GM23248 (cell line): ENCODE measurements at places on chromosomes 1 and 21. TPM values are rescaled to one million over a fixed set of nuclear protein-coding genes. Genes with fewer than 3 reads are reported as not detected.

GRCh38 chr21:29359718-29360117, 61.0 kb downstream of the BACH1 start:
- H3K27me3 ChIP-seq: no peaks in the 10 kb centered on the region
- DNase-seq: peak; percentile 20
- H3K27ac ChIP-seq: no peak overlapping the region

DNA sequence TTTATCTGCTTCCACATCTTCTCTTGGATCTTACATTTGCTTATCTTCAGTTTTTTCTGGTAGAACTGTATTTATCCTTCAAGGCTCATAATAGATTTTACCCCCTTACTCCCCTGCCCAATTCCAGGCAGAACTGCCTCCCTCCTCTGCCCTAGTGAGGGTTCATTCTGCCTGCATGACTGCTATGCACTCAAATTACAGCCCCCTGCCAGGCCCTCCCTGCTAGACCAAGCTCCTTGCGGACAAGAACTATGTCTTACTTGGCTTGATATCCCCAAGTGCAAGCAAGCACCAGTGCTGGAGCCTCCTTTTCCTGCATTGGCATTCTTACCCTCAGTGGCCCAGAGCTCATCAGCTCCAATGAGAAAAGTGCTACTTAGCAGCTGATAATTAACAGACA, 18.1 kb downstream of the MAPKAPK2 start:
- DNase-seq: no peak
- H3K36me3 ChIP-seq: no peaks in the 10 kb centered on the region
- H3K27me3 ChIP-seq: no peaks in the 10 kb centered on the region
- no peak overlapping the region for H3K27ac ChIP-seq
- H3K4me3 ChIP-seq: no peak overlapping the region

GRCh38 chr1:80639777-80640533, 1160.8 kb upstream of the ADGRL2 start:
- no peak for DNase-seq
- H3K27ac ChIP-seq: no peak overlapping the region
- no peaks in the 10 kb centered on the region for H3K4me1 ChIP-seq
- H3K4me3 ChIP-seq: no peak overlapping the region
- no peaks in the 10 kb centered on the region for H3K27me3 ChIP-seq

GRCh38 chr1:44447051-44447810, 42.2 kb downstream of the RNF220 start:
- peak; percentile 59 for DNase-seq
- no peak overlapping the region for H3K27ac ChIP-seq
- peaks cover 64% of the 10 kb centered on the region for H3K27me3 ChIP-seq
- no peaks in the 10 kb centered on the region for H3K4me1 ChIP-seq
- H3K36me3 ChIP-seq: no peaks in the 10 kb centered on the region

- no peak for DNase-seq
- H3K27ac ChIP-seq: no peak overlapping the region
- H3K27me3 ChIP-seq: no peaks in the 10 kb centered on the region
- H3K4me1 ChIP-seq: peaks cover 8% of the 10 kb centered on the region
- no peak overlapping the region for H3K4me3 ChIP-seq
Measured at GRCh38 chr1:99171184-99171813, 93.0 kb upstream of the PLPPR4 start.

GRCh38 chr1:179591592-179592580, at the start of gene TDRD5:
Gene TDRD5, plus strand, starts transcription at chr1:179591832. Its CDS starts 784 bp downstream, at chr1:179592616.
- no peak for DNase-seq
- peaks cover 27% of the 10 kb centered on the region for H3K27me3 ChIP-seq
- H3K4me1 ChIP-seq: no peaks in the 10 kb centered on the region
- H3K36me3 ChIP-seq: no peaks in the 10 kb centered on the region
- no peak within 1 kb of the TSS for H3K4me3 ChIP-seq

GRCh38 chr1:193103759-193104501, 1.3 kb downstream of the GLRX2 start:
- H3K27me3 ChIP-seq: no peaks in the 10 kb centered on the region
- peak overlapping the region; percentile 91 for H3K4me3 ChIP-seq
- peak overlapping the region; percentile 93 for H3K27ac ChIP-seq
- DNase-seq: peak; percentile 40
- H3K4me1 ChIP-seq: peaks cover 11% of the 10 kb centered on the region

- no peak for DNase-seq
- no peak overlapping the region for H3K4me3 ChIP-seq
- peaks cover 28% of the 10 kb centered on the region for H3K27me3 ChIP-seq
- no peaks in the 10 kb centered on the region for H3K36me3 ChIP-seq
- H3K4me1 ChIP-seq: no peaks in the 10 kb centered on the region
Measured at GRCh38 chr21:42310411-42311001, 4.7 kb downstream of the TFF3 start.

- H3K36me3 ChIP-seq: no peaks in the 10 kb centered on the region
- H3K4me1 ChIP-seq: peaks cover 15% of the 10 kb centered on the region
- no peaks in the 10 kb centered on the region for H3K27me3 ChIP-seq
- H3K4me3 ChIP-seq: no peak overlapping the region
Measured at GRCh38 chr1:76824106-76824505, 43.2 kb upstream of the ST6GALNAC5 start.

- H3K27ac ChIP-seq: no peak overlapping the region
- H3K4me3 ChIP-seq: no peak overlapping the region
- no peaks in the 10 kb centered on the region for H3K36me3 ChIP-seq
- peaks cover 26% of the 10 kb centered on the region for H3K4me1 ChIP-seq
Measured at GRCh38 chr1:77506771-77507170, 175.7 kb downstream of the ZZZ3 start.

GRCh38 chr1:99647490-99647889, 1.6 kb downstream of the PALMD start:
- no peak overlapping the region for H3K4me3 ChIP-seq
- no peaks in the 10 kb centered on the region for H3K36me3 ChIP-seq
- H3K27ac ChIP-seq: no peak overlapping the region
- H3K4me1 ChIP-seq: peaks cover 49% of the 10 kb centered on the region

- H3K4me3 ChIP-seq: no peak overlapping the region
- peaks cover 34% of the 10 kb centered on the region for H3K4me1 ChIP-seq
- H3K27ac ChIP-seq: no peak overlapping the region
- H3K27me3 ChIP-seq: no peaks in the 10 kb centered on the region
- no peak for DNase-seq
Measured at GRCh38 chr1:209400351-209401220, 182.9 kb upstream of the CAMK1G start.

DNA sequence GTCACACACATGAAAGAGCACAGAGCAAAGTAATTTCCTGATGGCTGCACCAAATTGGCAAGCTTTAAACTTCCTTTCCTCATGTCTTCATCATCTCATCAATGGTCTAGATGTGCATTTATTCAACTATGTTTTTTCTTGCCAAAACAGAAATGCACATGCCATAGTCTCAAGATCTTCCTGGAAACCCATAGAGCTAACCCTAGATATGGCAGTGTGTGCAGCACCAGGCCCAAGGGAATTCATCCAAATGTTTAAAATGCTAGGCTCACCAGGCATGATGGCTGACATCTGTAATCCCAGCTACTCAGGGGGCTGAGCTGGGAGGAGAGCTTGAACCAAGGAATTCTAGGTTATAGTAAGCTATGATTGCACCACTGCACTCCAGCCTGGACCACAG, 31.2 kb upstream of the PALMD start:
- DNase-seq: no peak
- H3K27me3 ChIP-seq: no peaks in the 10 kb centered on the region
- no peak overlapping the region for H3K27ac ChIP-seq
- 0 out of 2 replicates have a peak, but pooled peaks cover 7% of the 10 kb centered on the region for H3K4me1 ChIP-seq
- no peaks in the 10 kb centered on the region for H3K36me3 ChIP-seq
- H3K4me3 ChIP-seq: no peak overlapping the region

- peaks cover 29% of the 10 kb centered on the region for H3K36me3 ChIP-seq
- H3K4me3 ChIP-seq: no peak overlapping the region
- DNase-seq: no peak
- H3K27ac ChIP-seq: no peak overlapping the region
Measured at GRCh38 chr1:31003613-31004230, 61.8 kb downstream of the PUM1 start.

DNA sequence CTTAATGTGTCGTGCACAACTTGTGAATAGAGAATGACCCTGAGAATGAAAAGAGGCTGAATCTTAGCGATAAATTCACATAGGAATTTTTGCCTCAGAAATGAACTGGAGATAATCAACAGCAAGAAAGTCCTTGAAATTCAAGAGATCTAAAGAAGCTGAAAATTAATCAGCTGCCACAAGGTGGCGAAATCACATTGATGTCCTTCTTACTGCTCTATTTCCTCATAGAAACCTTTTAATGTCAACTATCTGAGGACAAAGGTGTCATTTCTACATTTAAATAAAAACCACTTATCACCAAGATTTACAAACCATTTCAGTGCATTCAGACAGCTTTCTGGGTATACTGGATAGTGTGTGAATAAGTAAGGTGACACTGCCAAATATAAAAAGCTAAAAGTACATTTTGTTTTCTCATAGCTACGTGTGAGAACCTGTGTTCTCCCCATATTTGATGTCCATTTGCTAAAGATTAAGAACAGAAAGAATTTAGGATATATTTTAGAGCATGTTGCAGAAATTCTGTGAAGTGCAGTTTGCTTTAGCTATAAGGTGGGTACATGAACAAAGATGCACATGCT, 485.3 kb upstream of the PTBP2 start:
- no peaks in the 10 kb centered on the region for H3K36me3 ChIP-seq
- no peaks in the 10 kb centered on the region for H3K27me3 ChIP-seq
- peak; percentile 70 for DNase-seq

GRCh38 chr1:218444588-218444987, 99.5 kb downstream of the TGFB2 start:
- no peaks in the 10 kb centered on the region for H3K36me3 ChIP-seq
- no peak for DNase-seq
- no peaks in the 10 kb centered on the region for H3K27me3 ChIP-seq
- no peak overlapping the region for H3K27ac ChIP-seq
- no peak overlapping the region for H3K4me3 ChIP-seq

DNA sequence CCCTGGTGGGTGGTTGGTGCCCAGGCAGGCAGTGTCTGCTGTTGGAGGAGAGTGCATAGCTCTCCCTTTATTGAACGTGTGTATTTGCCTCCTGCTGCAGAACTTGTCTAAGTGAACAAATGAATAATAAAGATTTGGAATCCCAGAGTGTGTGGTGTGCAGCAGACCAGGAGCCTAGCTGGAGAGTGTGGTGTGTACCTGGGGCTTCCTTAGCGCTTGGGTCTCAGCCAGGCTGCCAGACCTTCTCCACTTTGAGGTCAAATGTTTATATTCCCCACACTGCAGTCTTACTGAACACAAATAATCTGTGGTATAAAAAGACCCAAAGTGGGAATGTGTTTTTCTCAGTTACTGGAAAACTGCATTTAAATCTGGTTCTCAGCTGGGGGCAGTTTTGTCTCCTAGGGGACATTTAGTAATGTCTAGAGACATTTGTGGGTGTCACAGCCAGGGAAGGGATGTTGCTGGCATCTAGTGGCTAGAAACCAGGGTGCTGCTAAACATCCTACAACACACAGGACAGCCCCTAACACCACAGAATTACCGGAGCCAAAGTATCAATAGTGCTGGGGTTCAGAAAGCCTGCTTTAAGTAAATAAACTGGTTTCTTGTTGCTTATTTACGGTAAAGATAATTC, 23.6 kb downstream of the SLC37A1 start:
- no peak overlapping the region for H3K4me3 ChIP-seq
- no peaks in the 10 kb centered on the region for H3K4me1 ChIP-seq
- peak; percentile 6 for DNase-seq

- no peak for DNase-seq
- no peak overlapping the region for H3K4me3 ChIP-seq
- H3K4me1 ChIP-seq: no peaks in the 10 kb centered on the region
- no peak overlapping the region for H3K27ac ChIP-seq
- no peaks in the 10 kb centered on the region for H3K36me3 ChIP-seq
Measured at GRCh38 chr1:99374109-99374508, 109.8 kb downstream of the PLPPR4 start.

GRCh38 chr1:25568090-25568833, 24.9 kb downstream of the LDLRAP1 start:
- H3K27me3 ChIP-seq: no peaks in the 10 kb centered on the region
- DNase-seq: peak; percentile 98
- H3K27ac ChIP-seq: peak overlapping the region; percentile 99
- H3K4me1 ChIP-seq: peaks cover 43% of the 10 kb centered on the region
- peak overlapping the region; percentile 51 for H3K4me3 ChIP-seq

GRCh38 chr1:14913482-14914177, 239.9 kb upstream of the TMEM51 start:
- no peaks in the 10 kb centered on the region for H3K36me3 ChIP-seq
- H3K27ac ChIP-seq: no peak overlapping the region
- 0 out of 2 replicates have a peak, but pooled peaks cover 4% of the 10 kb centered on the region for H3K4me1 ChIP-seq
- H3K4me3 ChIP-seq: no peak overlapping the region
- H3K27me3 ChIP-seq: no peaks in the 10 kb centered on the region
- DNase-seq: no peak

Gene CATSPERE
- total RNA-seq: 1.0 and 1.2 TPM in 2 replicates

Gene TMEM240
- total RNA-seq: 1.1 and 3.3 TPM in 2 replicates

Gene DCDC2B
- total RNA-seq: not detected in 2 replicates

Gene LCE2A
- 9.9 and 12.1 TPM in 2 replicates for total RNA-seq

Gene GUCA2B
- total RNA-seq: not detected in 2 replicates

Gene LHX8
- not detected in 2 replicates for total RNA-seq

Gene B3GALT6
- total RNA-seq: 50.3 and 52.5 TPM in 2 replicates

Gene ERG
- 0.76 and 6.2 TPM in 2 replicates for total RNA-seq

Gene PTGER3
- total RNA-seq: 0.63 and 0.97 TPM in 2 replicates
